ENCODE measurements at places on chromosomes 3 and 15.

DNA sequence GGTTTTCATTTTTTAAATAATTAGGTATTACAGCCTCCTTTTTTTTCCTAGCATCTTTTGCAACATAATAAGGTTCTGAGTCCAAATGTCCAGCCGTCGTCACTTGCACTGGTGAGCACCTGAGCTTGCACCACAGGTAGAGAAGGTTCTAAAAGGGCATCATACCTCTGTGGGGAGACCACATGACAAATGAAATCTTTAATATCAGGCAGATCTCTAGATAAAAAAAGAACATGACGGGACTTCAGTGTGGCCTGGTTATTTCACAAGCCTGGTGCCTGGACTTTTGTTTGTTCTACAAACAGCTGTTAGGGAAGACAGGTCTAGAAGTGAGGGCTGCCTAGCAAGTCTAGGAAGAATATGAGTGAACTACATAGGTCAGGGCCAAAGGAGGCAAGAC, 3.6 kb downstream of the ZBED2 start:
- no peak for DNase-seq

DNA sequence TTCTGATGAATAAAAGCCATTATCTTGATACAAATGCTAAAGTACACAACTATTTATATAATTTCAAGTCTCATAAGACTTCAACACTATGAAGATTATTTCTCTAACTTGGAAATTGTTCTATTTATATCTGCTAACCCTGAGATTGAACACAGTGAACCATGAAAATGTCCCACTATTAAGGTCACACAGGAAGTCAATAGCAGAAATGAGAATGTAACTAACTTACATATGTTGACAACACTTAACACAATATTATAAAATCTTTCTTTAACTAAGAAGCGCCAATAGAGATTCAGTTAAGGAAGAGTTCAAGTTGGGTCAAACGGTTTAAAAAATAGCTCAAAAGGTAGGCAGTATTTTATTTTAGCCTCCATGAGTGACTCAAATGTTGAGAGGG, 551.8 kb upstream of the CBLB start:
- no peak for DNase-seq

DNA sequence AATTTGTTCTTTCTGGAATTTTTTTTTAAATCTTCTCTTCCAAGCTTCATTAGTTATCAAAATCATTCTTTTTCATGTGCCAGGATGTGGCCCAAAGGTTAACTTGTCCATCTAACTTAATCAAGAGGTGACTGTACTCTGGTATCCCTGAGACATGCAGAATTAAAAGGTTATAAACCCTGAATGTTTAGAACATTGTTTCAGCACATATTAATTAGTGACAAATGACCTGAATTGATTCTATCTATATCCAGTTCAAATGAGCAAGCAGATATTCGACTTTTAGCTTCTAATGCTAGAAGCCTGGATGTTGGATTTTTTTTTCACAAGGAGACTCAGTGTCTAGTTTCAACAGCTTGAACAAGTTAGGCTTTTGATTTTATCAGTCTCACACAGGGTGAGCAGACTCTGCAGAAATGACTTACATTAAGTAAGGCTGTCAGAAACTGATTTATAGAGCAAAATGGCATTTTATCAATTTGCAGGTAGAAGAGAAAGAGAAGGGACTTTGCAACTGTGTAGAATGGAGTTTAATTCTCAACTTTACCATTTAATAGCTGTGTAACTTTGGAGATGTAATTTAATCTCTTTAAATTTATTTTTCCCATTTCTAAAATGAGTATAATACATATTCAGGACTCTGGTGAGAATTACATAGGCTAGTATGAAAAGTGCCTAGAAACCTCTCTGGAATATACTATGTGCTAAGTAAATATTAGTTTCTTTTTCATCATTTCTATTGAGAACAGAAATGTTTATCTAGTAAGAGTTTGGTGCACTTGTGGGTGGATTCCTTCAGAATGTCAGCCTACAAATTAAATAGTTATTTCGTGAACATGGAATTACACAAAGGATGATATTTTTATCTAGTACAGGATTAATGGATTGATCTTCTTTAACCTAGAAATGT, 100.0 kb downstream of the ALCAM start:
- no peak for DNase-seq

DNA sequence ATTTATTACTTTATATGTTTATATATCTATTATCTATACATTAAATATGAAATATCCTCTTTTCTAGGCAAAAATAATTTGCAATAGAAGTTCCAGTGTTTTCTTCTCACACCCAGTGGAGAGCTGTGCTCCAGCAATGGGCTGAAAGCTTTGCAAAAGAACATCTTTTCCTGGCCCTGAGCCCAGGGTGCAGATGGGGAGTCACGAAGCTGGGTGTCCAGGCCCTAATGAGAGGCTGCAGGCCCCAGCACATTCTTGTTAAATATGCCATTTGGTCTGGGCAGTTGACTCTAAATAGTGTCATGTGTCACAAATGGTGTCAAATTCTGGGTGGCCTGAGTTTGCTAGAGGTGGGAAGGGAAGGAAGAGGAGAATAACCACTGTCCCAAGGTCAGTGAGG, 5.7 kb downstream of the NTRK3 start:
- DNase-seq: no peak

DNA sequence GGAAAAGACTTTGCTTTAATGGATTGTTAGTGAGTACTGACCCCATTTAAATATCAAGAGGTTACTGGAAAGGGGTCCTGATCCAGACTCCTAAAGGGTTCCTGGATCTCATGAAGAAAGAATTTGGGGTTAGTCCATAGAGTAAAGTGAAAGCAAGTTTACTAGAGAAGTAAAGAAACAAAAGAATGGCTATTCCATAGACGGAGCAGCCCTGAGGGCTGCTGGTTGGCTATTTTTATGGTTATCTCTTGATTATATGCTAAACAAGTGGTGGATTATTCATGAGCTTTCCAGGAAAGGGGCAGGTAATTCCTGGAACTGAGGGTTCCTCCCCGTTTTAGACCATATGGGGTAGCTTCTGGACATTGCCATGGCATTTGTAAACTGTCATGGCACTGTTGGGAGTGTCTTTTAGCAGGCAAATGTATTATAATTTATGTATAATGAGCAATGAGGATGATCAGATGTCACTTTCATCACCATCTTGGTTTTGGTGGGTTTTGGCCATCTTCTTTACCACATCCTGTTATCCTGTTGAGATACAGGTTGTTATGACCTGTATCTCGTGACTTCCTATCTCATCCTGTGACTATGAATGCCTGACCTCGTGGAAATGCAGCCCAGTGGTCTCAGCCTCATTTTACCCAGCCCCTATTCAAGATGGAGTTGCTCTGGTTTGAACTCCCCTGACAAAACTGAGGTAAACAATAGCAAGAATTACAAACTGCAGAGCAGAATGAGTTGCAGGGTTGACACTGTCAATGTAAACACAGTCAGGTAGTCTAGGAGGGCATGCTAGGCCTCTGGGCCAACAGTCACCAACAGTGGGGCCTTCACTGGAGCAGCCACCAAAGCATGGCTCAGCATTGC, 10.3 kb upstream of the GPR160 start:
- DNase-seq: no peak

GRCh38 chr3:186166036-186166435, 57.1 kb upstream of the ETV5 start:
- DNase-seq: no peak

DNA sequence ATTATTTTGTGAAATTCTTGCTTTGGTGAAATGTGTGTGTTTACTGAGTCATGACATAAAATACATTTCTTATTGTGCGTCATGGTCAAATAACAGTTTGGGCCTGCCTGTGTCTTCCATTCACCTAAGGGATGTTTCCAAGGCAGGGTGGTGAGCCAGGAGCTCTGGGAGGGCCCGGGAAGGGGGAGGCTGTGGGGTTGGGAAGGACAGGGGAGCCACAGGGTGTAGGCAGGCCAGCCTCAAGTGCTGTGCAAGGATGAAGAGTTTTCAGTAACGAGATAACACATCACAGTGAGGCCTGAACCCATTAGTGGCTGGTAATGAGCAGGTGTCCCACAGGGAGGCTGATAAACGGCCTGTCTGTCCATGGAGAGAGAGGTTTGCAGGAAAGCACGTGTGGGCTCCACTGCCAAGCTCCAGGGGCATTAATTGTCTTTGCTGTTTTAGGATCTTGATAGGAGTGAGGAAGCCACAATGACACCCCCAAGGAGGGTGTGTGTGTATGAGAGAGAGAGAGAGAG, 35.6 kb upstream of the SEC13 start:
- no peak for DNase-seq

- DNase-seq: no peak
Measured at GRCh38 chr15:32682977-32683630, 34.7 kb upstream of the GREM1 start.

- peak; percentile 78 for DNase-seq
Measured at GRCh38 chr15:42919799-42920518, 619 bp downstream of the TTBK2 start.

DNA sequence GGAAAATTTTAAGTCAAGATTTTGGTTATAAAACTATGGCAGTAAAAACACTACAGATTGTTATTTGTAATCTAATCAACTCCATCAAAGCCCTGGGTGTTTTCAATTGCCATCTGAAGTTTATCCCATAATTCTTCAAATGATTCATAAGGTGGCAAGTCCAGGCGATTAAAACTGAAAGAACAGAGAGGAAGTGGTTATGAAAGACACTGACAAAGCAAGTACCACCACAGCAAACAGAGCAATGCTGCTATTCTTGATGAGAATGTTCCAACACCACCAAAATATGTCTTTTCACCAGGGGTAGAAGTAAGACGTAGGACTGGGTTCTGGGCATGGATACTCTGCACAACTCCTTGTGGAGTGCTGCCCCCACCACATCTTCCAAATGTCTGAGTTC, 86.9 kb upstream of the PRTG start:
- DNase-seq: peak; percentile 53

- no peak for DNase-seq
Measured at GRCh38 chr3:182722907-182723306, 70.4 kb upstream of the ATP11B start.

- DNase-seq: no peak
Measured at GRCh38 chr15:41746802-41747201, 27.5 kb upstream of the MAPKBP1 start.

DNA sequence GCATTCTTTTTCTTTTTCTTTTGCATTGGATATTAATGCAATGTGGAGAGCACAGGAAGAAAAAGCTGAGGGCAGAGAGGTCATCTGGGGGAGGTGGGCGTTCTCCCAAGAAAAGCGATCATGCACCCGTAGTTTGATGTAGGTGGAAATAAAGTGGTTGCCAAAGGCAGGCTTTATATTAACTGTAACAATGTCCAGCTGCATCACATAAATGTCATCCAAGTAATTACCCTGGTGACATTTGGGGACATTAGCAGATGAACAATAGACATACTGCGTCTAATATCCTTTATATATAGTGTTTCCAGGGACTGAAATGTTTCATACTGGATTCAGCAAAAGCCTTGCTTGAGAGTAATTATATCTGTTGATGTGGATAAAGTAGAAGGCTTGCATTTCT, 135.5 kb downstream of the CNTN6 start:
- DNase-seq: no peak

DNA sequence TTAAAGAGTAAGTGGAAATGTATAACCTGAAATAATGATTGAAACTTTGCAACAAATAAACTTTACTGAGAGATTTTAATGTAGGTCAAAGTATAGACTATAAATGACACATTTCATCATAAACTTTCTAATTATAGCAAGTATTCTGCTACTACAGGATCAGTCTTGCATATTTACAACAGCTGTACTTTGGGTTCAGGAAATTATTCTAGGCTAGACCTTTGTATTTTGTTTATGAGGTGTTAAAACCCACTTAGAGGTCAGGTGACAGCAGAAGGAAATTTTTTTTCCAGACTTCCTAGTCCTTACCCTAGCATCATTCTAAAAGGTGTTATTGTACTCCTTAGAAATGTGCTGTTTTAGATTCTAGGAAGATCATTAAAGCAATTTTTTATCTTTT, 2.3 kb downstream of the RNF7 start:
- no peak for DNase-seq

GRCh38 chr3:126156468-126156867, 23.9 kb downstream of the ALDH1L1 start:
- no peak for DNase-seq

DNA sequence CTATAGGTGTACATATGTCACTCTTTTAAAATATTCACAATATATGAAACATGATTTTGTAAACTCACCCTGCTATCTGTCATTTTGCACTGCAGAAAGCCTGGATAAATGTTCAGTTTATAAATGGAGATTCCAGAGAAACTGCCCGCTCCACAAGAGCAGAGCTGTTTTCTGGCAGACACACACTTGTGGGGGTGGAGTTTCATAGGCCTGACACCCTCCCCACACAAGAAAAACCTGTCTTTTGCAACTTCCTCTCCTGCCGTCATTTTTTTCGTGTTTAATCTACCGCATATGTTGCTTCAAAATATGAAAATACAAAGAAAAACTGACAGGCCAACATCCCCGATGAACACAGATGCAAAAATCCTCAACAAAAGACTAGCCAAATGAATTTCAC, 479.0 kb downstream of the GABRG3 start:
- DNase-seq: no peak

- no peak for DNase-seq
Measured at GRCh38 chr15:74422652-74423430, 10.9 kb downstream of the SEMA7A start.

DNA sequence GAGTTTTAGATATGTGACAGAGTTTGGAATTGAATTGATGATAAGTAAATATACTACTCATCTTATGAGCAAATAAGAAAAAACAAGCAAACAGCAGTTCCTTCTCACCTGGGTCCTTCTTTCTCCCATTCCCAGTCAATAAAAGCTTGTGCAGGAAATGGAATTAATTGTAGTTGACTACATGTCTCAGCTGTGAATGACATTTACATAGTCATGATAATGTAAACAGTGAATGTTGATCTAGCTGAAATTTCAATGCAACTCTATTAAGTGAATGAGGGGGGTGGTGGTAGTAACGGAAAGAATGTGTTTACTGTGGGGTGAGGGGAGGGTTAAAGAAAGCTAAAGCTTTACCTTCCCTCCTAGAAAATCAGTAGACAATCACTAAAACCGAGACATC, 76.2 kb downstream of the NFKBIZ start:
- DNase-seq: no peak

DNA sequence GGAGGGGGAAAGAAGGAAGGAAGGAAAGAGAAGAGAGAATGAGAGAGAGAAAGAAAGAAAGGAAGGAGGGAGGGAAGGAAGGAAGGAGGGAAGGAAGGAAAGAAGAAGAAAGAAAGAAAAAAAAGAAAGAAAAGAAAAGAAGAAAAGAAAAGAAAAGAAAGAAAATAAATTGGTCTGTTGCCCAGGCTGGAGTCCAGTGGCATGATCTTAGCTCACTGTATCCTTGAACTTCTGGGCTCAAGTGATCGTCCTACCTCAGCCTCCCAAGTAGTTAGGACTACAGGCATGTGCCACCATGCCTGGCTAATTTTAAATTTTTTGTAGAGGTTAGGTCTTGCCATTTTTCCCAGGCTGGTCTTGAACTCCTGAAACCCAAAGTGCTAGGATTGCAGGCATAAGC, 11.6 kb upstream of the RNF7 start:
- DNase-seq: no peak

Measured in common myeloid progenitor, CD34-positive (primary cell).